ENCODE measurements at places on chromosomes 5 and 9.

- no peak for DNase-seq
These were observed 171.3 kb downstream of the RGS3 start for GRCh38 chr9:113634596-113635515.

- DNase-seq, result no peak
These were observed 247.5 kb upstream of the TMEM161B start for GRCh38 chr5:88515881-88516819.

DNA sequence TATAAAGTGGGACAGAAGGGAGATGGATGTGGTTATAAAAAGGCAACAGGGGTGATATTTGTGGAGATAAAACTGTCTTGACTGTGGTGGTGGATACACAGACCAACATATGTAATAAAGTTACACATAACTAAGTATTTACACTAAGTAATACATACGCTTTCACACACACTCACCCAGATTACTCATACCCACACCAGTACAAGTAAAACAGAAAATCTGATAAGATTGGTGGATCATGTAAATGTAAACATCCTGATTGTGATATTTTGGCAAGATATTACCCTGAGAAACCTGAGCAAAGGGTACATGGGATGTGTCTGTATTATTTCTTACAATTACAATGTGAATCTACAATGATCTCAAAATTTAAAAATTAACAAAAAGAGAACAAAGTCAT is 53.3 kb upstream of the SLIT3 start:
- DNase-seq, result no peak

GRCh38 chr5:128799945-128800344 is 165.3 kb upstream of the SLC27A6 start:
- no peak for DNase-seq

All from stimulated activated CD4-positive, alpha-beta T cell treated with anti-CD3 and anti-CD28 coated beads, Interleukin-1b, Interleukin-23, amount 100 ng/mL, for 24 hours (primary cell).